ENCODE measurements at places on chromosomes 6 and 20.

- DNase-seq: no peak
Observed at GRCh38 chr6:152922706-152923105, 60.1 kb downstream of the FBXO5 start.

GRCh38 chr6:166839569-166839968 is 116.8 kb downstream of the RNASET2 start:
- no peak for DNase-seq

DNA sequence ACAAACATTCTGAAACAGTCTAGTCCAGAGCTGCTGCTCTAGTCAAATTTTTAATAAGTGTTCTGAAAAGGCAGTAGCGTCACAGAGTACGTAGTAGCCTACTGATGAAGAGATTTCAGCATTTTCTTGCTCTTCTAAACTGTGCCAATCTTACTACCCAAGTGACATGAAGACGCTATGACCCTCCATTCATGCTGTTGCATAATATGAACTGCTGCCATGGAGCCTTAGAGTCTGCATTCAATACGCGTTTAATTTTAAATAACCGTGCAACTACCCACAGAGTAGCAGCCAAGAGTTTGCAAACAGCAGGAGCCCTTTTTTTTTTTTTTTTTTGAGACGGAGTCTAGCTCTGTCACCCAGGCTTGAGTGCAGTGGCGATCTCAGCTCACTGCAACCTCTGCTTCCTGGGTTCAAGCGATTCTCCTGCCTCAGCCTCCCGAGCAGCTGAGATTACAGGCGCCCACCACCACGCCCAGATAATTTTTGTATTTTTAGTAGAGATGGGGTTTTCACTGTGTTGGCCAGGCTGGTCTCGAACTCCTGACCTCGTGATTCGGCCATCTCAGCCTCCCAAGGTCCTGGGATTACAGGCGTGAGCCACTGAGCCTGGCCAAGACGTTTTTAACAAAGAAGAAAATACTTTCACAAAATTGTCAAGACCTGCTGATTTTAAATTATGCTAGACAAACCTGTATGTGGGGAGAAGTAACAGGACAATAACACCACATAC is 44.3 kb downstream of the EZR start:
- DNase-seq: no peak

DNA sequence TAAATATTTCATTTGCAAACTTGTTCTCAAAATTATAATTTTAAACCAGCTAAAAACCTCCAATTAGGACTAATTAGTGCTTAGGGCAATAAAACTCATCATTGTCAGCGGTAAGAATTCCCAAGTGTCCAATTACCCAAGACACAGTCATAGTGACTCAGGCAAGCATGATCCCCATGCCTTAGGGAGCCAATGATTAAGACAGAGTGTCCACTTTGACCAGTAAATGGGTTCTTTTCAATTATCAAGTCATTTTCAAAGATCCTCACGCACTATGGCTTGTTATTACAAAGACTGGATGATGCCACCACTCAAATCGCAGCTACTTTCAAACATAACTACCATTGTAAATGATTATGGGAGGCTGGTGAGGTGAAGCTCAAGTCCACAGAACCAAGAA is 114.0 kb downstream of the BFSP1 start:
- no peak for DNase-seq

DNA sequence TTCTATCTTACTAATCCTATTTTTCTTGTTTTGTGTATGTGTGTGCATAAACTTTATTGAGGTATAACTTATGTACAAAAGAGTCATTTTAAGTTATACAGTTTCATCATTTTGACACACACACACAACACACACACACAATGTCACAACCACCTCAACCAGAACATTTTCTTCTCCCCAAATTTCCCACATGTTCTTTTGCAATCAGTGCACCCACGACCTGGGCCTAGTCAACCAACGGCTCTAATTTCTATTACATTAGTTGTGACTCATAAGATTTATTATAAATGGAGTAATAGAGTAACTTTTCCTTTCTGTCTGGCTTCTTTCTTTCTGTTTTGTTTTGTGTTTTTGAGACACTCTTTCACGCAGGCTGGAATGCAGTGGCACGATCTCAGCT is 9.8 kb upstream of the POM121L2 start:
- DNase-seq: no peak
